ENCODE measurements at places on chromosomes 11 and 22.
A peak's percentile ranks its signal among the peaks of the same experiment; 100 is the strongest.

- DNase-seq: no peak
Measured at GRCh38 chr11:93783765-93784144, 327 bp upstream of the MED17 start.

- DNase-seq: no peak
Measured at GRCh38 chr22:37080838-37081237, 28.7 kb downstream of the TMPRSS6 start.

- no peak for DNase-seq
Measured at GRCh38 chr11:79807506-79807905, 366.7 kb upstream of the TENM4 start.

- no peak for DNase-seq
Measured at GRCh38 chr11:70700453-70700852, 302.1 kb downstream of the CTTN start.

DNA sequence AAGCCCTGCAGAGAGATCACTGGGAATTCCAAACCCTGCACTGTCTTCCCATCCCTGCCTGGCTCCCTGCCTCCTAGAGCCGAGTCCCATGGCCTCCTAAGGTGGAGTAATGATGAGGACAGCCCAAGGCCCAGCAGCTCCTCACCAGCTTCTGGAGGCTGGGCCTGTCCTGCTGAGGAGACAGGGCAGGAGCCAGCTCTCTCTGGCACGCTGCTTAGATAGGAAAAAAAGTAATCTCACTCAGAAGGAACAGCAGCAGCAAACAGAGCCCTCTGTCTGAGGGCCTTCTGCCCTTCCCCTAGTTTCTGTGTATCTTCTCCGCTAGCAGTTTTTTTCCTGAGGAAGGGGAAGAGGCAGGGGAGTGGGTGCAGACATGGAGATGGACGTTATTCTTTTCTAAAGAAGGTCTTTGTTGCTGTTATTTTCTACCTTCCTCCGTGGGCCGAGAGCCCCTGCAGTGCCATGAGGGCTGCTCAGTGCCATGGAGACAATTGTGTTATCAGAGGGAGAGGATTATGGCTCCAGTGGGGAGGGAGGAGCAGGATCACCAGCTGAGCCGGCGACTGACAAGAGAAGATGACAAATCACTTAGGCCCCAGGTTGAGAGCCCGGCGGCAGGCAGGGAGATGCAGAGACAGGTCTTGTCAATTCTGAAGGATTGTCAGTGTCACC, 315.3 kb downstream of the BUD13 start:
- DNase-seq: peak; percentile 76

DNA sequence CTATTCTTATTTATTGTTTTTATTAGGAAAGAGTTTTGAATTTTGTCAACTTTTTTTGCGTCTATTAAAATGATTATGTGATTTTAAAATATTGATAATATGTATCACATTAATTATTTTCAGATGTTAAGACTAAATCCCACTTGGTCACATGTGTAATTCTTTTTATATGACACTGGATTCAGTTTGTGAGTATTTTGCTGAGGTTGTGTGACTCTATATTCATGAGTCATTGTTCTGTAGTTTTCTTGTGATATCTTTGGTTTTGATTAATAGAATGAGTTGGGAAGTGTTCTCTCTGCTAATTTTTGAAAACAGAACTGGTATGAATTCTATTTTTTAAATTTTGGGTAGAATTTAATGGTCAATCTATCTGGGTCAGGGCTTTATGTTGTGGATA, 317.9 kb downstream of the ETS1 start:
- no peak for DNase-seq

DNA sequence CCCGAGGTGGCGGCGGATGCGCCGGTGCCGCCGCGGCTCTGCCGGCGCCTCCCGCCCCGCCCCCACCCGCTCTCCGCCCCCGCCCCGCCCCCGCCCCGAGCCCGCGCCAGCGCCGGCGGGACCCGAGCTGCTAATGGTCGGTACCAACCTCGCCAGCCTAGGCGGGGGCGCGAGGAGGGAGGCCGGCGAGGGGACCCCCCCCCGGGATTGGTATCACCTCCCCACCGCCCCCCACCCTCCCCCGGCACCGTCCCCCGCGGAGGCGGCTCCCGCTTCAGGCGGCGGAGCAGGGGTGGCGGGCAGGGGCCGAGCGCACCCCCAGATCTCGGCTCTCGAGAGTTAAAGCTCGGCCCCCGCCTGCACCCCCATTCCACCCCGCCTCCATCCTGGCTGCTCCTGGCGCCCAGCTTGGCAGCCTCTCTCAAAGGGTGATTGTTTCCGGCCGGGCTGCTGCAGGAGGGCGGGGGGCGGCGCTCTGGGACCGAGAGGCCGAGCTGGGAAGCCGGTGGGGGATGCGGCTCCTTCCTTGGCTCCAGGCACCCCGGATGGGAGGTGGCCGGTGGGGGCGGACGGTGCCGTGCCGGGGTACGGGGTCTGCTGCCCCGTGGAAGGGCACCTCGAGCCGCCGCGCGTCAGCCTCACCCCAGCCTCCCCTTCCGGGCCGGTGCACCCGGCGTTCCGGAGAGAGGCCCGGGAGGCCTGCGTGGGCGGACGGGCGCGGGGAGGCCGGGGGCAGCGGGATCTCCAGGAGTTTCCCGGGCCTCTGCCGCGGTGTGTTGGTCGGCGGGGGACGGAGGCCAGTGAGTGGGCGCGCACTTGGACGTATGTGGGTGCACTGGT, at the start of gene B3GAT1:
B3GAT1 (minus strand) TSS at position 40 of the 840 bp plus-strand sequence. CDS start 24,583 bp downstream, outside the sequence.
- DNase-seq: peak; percentile 81

- DNase-seq: no peak
Measured at GRCh38 chr22:46079861-46080821, 70.2 kb upstream of the PPARA start.

GRCh38 chr11:102911758-102912481, 37.1 kb upstream of the MMP12 start:
- DNase-seq: no peak

- no peak for DNase-seq
Measured at GRCh38 chr11:103110391-103110790, 1.2 kb downstream of the DYNC2H1 start.

- DNase-seq: no peak
Measured at GRCh38 chr11:11454671-11455223, 101.7 kb upstream of the CSNK2A3 start.

- no peak for DNase-seq
Measured at GRCh38 chr22:27387561-27387960, 414.0 kb downstream of the MN1 start.

GRCh38 chr11:119029069-119029339, 1.7 kb downstream of the SLC37A4 start:
- no peak for DNase-seq

- no peak for DNase-seq
Measured at GRCh38 chr22:26616650-26617049, 1.2 kb downstream of the CRYBB1 start.

- peak; percentile 68 for DNase-seq
Measured at GRCh38 chr11:117663821-117664220, 133.2 kb downstream of the DSCAML1 start.

GRCh38 chr11:35982061-35982460, 38.2 kb downstream of the LDLRAD3 start:
- no peak for DNase-seq

GRCh38 chr22:26691377-26691716, 34.0 kb downstream of the MIAT start:
- no peak for DNase-seq

- DNase-seq: no peak
Measured at GRCh38 chr11:61403658-61404057, 11.3 kb downstream of the TMEM216 start.

GRCh38 chr22:39254122-39254521, 9.3 kb upstream of the PDGFB start:
- DNase-seq: peak; percentile 45

DNA sequence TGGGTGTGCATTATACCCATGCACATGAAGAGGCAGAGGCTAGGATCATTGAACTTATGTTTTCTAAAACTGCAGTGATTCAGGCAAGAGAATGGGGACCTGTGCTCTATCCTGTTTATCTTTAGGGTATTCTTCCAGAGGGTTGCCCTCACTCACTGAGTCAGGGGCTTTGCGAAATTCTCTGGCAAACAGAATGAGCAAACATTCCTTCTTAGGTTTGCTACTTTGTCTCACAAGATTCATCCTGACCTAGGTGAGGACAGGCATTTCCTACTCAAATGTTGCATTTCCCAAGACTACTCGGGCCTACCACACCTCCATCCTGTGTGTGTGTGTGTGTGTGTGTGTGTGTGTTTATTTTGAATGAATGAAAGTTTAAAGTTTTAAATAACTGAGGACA, 2.7 kb upstream of the EIF3M start:
- DNase-seq: no peak

DNA sequence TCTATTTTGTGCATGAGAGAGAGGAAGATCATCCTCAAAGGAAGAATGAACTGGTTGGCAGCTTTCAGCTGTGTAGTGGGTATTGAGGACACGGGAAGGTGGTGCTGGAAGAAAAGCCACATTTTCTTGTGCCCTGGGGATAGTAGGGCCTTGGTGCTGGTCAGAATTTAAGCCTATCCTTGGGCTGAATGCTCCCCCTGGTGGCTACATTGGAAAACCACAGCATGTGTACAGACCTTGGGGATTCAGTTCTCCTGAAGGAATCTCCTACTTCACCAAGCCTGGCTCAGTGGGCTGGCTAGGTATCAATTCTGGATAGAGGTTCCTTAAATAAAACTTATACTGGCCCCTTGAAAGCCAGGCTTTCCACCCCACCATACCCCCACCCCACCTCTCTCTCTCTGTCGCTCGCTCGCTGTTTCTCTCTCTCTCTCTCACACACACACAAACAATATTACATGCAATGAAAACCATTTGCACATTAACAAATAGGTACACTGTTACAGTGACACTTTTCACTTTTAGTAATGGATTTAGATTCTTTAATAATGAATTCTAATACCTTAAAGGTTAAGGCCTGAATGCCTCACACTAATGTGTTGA, 2.8 kb upstream of the OR51M1 start:
- DNase-seq: peak; percentile 23

DNA sequence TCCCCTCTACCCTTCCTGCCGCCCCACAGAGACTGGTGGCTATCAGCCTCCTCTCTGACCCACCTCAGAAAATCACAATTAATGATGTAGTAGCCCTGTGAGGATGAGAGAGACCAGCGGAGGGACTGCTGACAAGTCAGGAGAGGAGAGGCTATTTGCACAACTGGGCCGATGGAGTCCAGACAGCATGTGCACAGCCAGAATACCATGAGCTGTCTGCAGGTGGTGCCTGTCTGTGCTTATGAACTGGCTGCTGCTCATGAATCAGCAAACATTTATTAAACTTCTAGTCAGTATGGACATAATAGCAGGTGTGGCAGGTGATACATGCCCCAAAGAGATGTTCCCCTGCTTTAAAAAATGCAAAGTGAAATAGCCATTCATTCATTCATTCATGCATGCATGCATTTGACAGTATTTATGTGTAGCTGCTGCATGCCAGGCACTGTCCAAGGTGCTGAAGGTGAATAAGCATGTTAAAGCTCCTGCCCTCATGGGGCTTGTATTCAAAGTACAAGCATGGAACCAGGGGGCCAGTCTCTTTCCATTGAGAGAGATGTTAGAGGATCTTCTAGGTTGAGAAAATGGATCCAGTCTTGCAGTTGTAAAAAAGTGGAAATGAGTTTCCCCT, 141.3 kb downstream of the GRIK4 start:
- no peak for DNase-seq

DNA sequence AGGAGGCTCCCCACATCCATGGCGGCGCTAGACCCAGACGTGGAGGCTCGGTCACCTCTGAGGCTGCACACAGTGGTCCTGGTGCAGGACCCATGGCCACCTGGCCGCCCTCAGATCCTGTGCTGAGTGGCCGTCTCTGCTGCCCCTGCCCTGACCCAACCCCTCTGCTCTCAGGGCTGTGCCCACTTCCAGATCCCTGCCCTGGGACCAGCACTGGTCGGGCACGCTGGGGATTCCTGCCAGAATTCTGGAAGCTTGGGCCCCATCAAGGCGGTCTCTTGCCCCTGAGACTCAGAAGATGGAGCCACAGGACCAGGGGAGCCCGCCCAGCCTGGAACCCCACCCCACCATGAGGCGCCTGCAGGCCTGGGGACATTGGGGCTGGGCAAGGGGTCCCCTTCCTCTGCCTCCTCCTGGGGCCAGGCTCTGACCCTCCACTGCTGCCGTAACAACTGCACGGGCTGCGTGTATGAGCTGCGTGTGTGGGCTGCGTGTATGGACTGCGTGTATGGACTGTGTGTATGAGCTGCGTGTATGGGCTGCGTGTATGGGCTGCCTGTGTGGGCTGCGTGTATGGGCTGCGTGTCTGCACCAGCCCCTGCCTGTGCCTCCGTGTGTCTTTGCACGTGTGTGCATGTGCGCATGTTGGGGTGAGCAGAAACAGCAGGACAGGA, 48.7 kb downstream of the IGLL1 start:
- DNase-seq: peak; percentile 15

DNA sequence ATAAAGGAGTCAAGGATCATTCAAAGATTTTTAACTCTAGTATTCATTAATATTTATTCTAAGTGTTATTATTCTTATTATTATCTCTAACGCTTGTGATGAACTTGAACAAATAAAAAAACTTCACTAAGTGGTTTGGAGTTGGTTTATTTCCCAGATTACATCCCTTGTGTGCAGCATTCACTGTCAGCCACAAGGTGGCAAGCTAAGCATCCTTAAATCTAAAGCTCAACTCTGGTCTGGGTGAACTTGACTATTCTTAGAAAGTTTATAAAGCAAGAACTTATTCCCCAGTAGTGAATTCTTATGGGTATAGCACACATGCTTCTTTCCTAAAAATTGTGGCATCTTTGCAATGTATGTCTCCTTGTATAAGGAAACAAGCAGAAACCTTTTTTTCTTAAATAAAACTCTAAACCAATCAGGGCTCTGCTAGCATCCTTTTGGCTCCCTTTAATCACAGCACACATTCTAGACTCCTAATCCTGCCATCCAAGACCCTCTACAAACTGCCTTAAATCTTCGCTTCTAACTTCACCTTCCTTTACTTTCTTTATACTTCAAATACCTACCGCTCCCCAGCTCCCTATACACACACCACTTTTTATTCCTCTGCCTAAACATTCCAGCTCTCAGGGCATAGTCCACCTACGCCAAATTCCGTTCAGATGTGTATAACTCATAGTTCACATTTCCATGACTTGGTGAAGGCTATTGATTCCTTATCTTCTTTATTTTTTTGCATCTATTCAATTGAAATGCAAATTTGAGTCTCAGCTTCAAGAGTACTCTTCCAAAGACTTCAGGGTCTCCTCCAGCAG, 1068.8 kb downstream of the DLG2 start:
- DNase-seq: peak; percentile 40

GRCh38 chr11:78025378-78025777, 2.3 kb upstream of the KCTD14 start:
- DNase-seq: no peak

Measured in retina (tissue), 1 donor.